ENCODE measurements at places on chromosomes 11 and 22.

DNA sequence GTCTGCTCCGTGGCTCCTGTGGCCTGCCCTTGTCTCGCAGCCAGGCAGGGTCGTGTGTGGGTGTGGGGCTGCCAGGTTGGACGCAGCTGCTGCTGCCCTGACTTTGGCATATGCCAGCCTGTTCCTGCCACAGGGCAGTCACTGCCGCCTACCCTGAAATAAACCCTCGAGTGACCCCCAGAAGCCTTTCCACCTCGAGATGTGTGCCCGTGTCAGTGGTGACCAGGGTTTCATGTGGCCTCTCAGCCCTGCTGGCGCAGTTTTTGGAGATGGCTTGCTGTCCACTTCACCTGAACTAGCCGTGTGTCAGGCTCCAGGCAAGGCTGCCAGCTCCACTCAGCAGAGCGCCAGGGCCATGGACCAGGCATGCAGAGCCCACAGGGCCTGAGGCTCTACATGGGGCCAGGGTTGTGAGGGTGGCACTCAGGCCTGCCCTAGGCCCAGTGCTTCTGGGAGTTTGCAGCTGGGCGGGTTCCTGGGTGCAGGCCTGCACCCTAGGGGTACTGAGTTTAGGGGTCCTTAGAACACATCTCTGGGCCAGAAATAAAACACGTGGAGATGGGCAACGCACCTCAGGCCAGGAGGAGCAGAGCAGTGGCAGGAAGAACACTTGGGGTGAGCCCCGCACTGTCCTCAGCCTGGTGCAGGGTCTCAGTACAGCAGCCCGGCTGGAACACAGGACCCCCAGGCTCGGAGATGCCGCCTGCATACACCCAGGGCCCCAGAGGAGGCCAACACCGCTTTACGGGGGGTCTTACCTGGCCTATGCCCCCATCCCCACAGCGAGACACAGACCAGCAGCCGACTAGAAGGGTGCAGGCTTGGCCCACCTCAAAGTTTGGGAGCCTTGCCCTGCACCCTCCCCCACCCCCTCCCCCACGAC, 8.8 kb upstream of the PANX2 start:
- DNase-seq = peak; percentile 6

GRCh38 chr11:70782401-70782913, 384.1 kb downstream of the CTTN start:
- no peak for DNase-seq

GRCh38 chr22:27791159-27791858, 10.2 kb downstream of the MN1 start:
- DNase-seq = no peak

GRCh38 chr11:104320956-104321355, 157.0 kb upstream of the PDGFD start:
- DNase-seq = no peak

- DNase-seq = no peak
These were observed 51.6 kb upstream of the APOA1 start for GRCh38 chr11:116888884-116889549.

GRCh38 chr11:13260963-13261588, 16.5 kb upstream of the BMAL1 start:
- no peak for DNase-seq

- no peak for DNase-seq
These were observed 3.8 kb downstream of the ARVCF start for GRCh38 chr22:20012741-20013331.

DNA sequence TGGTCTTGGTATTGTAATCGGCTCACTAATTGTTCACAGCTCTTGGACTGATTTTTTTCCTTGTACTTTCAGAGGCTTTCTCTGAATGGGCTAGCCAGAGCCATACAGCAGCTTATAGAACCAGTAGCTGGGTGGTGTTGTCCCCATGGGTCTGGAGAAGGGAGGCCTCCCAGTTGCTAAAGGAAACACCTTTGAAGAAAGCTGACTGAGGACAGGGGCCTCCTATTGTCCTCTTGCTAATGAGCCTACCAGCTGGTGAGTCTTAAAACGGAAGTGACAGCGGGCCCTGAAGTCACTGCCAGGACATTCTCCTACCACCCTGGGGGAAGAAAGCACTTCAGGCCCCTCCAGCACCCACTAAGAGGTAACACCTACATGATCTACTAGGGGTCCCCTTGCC, 9.9 kb downstream of the FADS3 start:
- no peak for DNase-seq

GRCh38 chr11:119496469-119496868, 73.5 kb upstream of the THY1 start:
- no peak for DNase-seq

DNA sequence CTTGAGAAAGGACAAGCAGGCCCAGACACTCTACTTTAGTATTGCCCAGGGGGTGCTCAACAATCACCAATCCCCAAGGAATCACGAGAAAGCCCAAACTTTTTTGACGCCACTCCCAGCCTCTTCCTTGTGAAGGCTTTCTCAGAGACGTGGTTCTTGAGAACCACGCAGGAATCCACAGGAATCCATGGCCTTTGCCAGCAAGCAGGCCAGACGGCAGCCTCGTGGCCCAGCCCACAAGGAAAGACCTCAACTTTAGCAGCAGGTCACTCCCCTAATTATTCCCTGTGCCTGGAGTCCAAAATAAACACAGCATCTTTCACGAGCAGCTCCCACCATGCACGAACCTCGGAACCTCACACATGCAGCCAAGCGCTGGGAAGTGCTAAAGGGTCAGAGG, 104.2 kb downstream of the WT1 start:
- no peak for DNase-seq

DNA sequence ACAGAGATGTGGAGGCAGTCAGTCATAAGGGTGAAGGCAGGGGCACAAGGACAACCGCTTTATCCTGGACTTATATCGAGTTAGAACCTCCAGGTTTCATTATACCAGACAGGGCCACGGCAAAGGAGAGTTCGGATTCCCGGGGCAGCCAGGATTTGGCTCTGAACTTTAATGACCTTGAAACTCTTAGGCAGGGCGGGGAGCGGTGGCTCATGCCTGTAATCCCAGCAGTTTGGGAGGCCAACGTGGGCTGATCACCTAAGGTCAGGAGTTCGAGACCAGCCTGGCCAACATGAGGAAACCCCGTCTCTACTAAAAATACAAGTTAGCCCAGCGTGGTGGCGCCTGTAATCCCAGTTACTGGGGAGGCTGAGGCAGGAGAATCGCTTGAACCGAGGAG, 1.1 kb upstream of the MYRF start:
- no peak for DNase-seq

DNA sequence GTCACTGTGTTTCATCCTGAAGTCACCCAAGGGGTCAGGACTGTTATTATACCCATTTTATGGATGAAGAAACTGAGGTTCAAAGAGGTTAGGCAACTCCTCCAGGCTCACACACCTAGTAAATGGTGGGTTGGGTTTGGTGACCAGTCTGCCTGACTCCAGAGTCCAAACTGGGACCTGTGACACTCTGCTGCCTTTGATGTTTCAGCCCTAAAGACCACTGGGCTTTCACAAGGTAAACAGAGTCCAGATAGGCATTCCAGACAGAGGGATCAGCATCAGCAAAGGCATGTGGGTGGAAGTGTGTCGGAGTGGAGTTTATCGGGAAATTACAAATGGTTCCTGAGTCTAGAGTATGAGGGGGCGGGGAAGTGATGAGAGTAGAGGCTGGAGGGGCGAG, 38.5 kb downstream of the MICAL2 start:
- DNase-seq = no peak

GRCh38 chr11:114892381-114893197, 214.3 kb downstream of the NXPE2 start:
- no peak for DNase-seq

DNA sequence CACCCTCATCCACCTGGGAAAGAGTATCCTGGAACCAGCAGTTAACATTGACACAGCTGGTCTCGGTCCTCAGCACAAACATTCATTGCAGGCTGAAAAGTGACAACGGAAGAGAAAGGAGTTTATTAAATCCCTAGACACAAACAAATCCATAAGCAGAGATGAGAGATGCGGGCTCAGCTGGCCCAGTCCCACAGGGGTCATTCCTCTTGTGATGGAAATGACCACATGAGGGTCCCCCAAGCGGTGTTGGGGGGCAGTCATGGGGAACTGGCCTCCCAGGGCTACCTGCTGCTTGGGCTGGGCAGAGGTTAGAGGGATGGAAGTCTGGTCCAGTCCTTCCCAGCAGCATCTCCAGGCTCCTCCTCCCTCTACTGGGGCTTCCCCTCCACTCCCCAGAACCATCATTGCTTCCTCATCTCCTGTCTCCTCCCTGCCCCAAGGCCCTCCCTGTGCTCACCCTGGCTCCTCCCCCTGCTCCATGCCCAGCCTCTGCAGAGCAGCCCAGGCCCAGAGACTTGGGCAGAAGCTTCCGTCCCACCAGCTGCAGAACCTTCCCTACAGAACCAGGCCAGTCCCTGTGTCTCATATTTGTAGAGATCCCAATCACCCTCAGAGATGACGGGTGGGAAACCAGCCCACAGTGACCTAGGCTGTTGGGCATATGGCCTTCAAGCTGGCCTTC, 5.4 kb upstream of the IGLL5 start:
- no peak for DNase-seq

- DNase-seq = peak; percentile 86
These were observed 113.1 kb upstream of the NNMT start for GRCh38 chr11:114183044-114183511.

All from CD4-positive, alpha-beta T cell (primary cell).